ENCODE measurements at places on chromosomes 2 and 18.

DNA sequence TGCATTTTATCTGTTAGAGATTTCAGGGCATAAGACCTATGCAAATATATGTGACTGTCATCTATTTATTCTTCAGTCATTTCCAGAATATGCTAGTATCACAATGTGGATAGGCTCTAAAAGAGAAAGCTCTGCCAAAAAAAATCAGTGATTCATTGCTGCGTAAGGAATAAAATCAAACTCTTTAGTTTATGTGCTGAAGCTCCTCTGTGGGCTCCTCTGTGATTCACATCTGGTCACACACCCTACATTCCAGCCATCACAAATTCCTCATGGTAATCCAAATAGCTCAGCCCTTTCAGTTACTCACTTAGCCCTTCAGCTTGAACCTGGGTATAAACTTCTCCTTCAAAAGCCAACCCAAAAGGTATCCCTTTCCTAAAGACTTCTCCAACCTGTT lies 21.4 kb downstream of the DLGAP1 start:
- no peak for DNase-seq

DNA sequence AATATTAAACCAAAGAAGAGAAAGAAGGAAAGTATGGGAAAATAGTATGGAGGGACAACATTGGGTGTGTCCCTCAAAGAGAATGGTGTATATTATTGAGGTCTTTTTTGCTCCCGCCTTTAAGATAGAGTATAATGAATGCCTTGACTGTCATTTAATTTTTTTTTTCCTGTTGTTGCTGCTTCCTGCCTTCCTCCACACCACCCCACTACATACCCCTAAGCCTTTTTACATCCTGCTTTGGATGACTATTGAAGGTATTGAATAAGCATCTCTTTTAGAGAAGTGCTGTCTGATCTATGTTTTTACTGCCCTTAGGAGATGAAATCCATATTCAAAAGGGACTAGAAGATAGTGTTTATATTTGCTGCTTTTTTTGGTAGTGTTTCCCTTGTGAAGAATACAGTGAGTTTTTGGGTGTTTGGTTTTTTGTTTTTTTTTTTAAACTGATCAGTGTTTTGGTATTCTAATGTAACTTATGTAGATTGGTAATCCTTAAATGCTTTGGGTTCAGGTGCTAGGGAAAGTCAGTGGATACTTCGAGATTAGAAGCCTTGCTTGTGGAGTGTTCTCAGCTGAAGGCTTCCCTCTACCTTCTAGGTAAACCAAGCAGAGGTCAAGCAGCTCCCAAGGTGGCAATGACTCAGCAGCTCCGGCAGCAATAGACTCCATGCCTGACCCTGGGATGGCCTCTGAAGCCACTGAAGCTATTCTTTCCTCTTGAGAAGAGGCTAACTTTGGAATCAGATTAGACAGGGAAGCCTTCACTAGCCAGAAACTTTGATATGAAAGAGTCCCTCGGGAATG lies 5.0 kb downstream of the FZD7 start:
- DNase-seq: no peak

DNA sequence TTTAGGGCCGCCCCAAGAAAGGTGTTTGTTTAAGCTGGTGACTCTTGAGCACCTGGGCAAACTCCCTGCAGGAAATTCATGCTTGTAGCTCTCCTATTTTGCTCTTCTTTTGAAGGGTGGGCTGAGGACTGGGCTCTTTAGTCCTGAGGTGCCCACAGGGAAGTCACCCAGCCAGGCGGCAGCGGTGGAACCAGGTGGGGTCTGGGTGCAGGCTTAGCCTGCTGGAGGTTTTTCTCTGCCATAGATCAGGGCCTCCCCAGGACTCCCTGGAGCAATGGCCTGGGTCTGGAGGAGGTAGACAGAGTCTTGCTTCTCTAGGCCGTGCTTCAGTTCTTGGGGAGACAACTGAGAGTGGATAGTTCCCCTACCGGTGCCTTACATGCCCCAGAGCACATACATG lies 99.9 kb downstream of the CLIP4 start:
- DNase-seq: no peak

DNA sequence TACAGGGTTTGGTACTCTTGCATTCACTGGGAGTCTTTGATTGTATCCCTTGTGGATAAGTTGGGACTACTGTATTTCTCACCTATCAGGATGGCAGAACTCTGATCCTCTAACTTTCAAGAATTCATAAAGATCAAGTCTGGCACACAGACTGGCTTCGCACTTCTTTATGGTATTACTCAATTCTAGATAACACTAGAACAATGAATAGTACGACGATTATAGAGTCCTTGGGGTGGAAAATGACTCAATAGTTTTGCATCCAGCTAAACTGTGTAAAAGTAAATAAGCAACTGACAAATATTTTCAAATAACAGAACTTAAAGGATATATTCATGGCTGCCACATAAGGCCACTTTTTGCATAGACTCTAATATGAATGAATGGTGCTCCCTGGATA lies 103.4 kb upstream of the MEX3C start:
- no peak for DNase-seq

DNA sequence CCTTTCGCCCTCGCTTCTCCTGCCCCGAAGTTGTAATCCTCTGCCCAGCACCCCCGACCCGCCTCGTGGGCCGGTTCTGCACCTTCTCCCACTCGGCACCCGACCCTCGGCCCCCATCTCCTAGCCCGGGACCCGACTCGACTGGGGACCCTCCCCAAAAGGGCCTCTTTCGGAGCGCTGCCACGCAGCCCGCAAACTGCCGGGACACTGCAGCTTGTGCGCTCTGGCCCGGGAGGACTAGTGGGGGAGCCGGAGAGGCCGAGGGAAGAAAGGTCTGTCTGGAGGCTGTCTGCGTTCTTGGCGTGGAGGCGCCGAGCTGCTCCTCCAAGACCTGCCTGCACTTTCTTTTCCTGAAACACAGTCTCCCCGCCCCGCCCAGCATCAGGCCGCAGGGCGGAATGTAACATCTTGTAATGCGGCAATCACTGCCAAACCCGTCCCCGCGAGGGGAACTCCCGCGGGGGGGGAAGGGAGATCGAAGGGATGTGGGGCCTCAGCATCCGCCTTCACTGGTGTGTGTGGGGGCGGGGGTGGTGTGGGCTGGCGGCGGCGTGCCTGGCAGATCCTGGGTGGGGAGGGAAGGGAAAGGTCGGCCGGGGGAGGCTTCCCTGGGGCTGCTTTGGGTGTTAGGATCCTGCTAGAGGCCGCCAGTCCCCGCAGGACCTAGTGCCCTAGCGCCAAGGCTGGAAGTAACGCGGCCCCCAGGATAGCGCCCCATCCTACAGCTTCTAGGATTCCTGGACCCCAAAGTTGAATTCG lies 7.4 kb downstream of the DLX2 start:
- no peak for DNase-seq

- no peak for DNase-seq
Measured at GRCh38 chr18:57014772-57015413, 132.0 kb upstream of the BOD1L2 start.

GRCh38 chr2:198905881-198906612 lies 551.7 kb downstream of the SATB2 start:
- DNase-seq: no peak

- no peak for DNase-seq
Measured at GRCh38 chr2:139281124-139281523, 500.9 kb upstream of the NXPH2 start.

- DNase-seq: no peak
Measured at GRCh38 chr2:103292573-103292972, 530.7 kb downstream of the TMEM182 start.

DNA sequence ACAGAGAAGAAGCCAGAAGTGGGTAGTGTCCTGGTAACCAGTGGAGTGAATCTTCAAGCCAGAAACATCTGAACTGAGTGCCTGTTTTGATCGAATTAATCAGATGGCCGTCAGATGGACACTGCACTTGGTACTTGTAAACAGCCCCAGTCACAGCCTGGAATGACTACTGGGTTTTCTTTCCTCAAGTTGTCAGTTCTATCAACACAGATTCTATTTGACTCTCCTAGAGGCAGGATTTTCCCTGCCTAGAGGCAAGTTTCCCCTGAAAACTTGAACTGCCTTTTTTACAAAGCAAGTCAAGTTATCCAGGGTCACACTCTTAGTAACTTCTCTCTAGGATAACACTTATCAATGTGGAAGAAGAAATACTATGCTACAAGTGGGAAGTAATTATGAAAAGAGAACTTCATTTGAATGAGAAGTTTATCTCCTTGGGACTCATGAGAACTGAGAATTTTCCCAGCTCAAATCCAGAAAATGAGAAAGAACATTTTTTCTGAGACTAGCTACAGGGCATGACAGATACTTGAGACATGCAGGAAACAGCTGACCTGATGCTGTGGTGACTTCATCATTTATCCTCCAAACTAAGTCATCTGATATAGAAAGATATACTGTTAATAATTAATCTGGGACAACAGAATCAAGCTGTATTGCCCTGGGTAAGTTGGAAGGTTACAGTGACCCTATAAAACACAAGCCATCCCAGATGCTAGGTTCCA lies 36.0 kb downstream of the SULT1C2 start:
- no peak for DNase-seq

GRCh38 chr2:150486539-150487484 lies 655 bp downstream of the RND3 start:
- no peak for DNase-seq

GRCh38 chr2:216348756-216349308 lies 23.5 kb downstream of the MARCHF4 start:
- no peak for DNase-seq

- peak; percentile 57 for DNase-seq
Measured at GRCh38 chr2:196987649-196988364, 61.3 kb upstream of the PGAP1 start.

- no peak for DNase-seq
Measured at GRCh38 chr2:241312082-241312481, 3.4 kb downstream of the HDLBP start.

GRCh38 chr2:230161184-230161583 lies 58.6 kb downstream of the SP110 start:
- no peak for DNase-seq

GRCh38 chr2:196183172-196183473 lies 11.7 kb upstream of the STK17B start:
- no peak for DNase-seq

- no peak for DNase-seq
Measured at GRCh38 chr2:50647381-50647780, 384.6 kb downstream of the NRXN1 start.

GRCh38 chr2:107354175-107354574 lies 468.2 kb upstream of the ST6GAL2 start:
- no peak for DNase-seq

DNA sequence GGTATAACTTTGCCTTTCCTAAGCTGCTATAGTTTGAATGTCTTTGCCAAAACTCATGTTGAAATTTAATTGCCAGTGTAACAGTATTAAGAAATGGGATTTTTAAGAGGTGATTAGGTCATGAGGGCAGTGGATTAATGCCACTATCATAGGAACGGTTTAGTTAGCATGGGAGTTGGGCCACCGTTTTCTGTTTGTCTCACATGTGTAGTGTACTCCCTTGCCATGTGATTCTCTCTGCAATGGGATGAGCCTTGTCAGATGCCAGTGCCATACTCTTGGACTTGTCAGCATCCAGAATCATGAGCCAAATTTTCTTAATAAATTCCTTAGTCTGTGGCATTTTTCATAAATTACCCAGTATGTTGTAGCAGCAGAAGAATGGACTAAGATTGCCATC lies 388.9 kb upstream of the RGPD4 start:
- no peak for DNase-seq

DNA sequence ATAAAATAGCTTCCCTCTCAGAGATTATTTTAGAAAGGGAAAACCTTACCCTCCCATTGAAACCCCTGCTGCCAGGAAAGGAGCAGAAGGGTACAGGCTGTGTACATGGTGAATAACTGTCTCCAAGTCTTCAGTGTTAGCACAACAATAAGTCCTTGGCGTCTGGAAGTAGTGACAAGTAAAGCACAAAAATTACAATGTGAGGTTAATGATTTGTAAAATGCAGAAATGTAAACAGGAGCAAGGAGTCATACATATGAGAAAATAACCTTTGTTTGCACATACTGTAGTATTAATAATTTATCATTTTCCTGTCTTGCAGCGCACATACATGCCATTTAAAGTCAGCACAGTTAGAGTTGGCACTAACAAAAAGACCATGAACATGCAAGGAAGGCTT lies 40.5 kb downstream of the ABHD3 start:
- DNase-seq: no peak

DNA sequence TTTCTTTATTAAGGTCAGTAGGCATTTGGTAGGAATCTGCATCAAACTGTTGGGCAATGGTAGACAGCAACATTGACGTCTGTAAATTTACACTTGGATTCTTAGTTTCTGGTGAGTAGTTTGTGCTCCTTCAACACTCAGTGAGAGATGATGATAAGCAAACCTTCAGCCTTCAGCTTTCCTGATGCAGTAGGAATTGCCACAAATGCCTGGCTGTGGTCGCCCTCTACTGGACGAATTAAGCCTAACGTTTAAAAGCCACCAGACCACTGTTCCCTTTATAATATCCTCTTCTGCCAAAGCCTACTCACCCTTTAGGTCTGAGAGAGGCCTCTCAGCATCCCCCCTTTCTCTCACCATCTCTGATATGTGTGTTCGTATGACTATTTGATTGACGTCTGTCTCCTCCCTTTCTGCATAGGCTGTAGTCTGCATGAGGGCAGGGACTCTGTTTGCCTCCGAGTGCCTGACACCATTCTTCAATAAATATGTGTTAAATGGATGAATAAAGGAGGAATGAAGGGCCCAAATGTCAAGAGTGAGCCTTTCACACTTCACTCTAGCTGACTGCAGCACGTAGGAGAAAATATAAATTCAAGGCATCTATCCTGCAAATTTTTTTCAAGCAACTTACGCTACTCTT lies 47.0 kb upstream of the PLEKHM3 start:
- peak; percentile 81 for DNase-seq

GRCh38 chr18:54679318-54680149 lies 88.5 kb downstream of the DYNAP start:
- DNase-seq: peak; percentile 90

DNA sequence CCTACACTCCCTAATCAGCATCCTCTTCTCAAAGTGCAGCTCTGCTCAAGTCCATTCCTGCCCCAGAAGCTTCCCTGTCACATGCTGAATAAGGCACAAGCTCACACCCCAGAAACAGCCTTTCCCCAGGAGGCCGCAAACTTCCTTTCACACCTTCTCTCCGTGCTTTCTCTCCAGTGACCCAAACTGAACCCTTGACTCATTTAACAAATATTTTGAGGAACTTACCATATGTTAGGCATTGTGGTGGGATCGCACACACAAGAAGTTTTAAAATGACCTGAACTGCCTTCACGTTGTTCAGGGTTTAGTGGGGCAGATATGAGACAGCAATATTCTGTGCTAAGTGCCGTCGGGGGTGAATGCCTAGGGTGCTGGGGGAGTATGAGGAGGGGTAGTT lies 161.3 kb downstream of the INSIG2 start:
- DNase-seq: no peak
